ENCODE measurements at places on chromosomes 1 and 21.

DNA sequence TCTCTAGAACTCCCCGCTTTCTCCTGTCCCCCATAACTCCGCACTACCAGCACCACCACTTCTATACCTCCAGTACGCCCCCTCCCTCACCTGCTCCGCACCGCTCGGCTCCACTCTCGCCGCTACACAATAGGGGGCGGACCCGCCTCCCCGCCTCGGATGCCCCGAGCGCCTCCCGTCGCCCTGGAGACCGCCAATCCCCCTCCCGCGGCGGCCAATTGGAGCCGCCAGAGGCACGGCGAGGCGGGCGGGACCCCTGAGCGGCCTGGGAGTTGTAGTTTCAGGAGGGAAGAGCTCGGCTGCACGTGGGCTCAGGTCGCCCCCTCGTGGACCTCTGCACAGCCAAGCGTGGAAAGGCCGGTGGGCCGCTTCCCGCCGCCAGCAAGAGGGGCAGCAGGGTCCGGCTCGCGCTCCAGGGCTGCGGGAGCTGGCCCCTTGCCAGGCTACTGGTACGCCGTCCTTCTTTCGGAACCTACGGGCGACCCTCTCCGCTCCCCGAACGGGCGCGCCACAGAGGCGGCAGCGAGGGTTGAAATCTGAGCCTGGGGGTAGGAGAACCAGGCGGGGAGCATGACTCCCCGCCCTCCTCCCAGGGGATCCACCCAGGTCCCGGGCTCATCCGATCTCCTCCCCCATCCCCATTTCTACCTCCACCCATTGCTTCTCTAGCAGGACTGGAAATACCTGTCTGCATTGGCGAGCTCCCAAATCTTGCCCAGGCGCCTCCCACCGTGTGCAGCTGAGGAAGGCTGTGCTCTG is at the start of gene IGSF9:
Gene IGSF9, minus strand, starts transcription at position 131 of the 759 bp plus-strand sequence. CDS start 2,159 bp downstream, outside the sequence.
- DNase-seq = peak; percentile 95

- no peak for DNase-seq
Measured at GRCh38 chr1:101566883-101567538, 330.2 kb downstream of the S1PR1 start.

GRCh38 chr1:89179343-89179742 is 3.5 kb upstream of the GBP7 start:
- no peak for DNase-seq

DNA sequence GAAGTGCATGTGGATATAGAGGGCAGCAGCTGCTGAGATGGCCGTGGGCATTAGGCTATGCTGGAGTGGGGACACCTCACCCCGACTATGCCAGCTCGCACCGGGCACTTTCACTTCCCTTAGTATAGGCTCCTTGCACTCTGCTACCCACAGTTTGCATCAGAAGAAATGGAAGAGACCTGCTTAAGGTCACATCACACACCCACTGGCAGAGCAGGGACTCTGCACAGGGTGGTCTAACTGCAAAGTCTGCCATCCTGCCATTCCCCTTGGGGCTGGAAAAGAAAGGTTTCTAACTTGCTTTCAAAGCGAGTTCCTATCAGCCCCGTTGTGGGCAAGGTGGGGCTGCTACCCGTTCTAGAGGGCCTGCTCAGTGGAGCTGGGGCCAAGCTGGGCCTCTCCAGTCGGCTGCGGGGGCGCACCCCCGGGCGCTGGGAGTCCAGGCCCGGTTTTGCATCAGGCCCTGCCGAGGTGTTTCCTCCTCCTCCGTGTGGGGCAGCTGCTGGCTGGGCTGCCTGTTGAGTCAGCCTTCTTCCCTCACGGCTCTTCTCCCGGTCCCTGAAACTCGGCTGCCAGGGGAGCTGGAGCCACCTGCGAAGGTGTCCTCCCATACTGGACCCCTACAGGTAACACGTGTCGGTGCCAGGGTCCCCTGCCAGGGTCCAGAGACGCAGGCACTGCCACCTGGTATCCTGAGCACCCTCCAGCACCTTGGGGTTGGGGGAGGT is at the start of gene SYTL1:
Gene SYTL1, plus strand, starts transcription at position 498 of the 728 bp plus-strand sequence. CDS start 3,313 bp downstream, outside the sequence.
- peak; percentile 90 for DNase-seq

DNA sequence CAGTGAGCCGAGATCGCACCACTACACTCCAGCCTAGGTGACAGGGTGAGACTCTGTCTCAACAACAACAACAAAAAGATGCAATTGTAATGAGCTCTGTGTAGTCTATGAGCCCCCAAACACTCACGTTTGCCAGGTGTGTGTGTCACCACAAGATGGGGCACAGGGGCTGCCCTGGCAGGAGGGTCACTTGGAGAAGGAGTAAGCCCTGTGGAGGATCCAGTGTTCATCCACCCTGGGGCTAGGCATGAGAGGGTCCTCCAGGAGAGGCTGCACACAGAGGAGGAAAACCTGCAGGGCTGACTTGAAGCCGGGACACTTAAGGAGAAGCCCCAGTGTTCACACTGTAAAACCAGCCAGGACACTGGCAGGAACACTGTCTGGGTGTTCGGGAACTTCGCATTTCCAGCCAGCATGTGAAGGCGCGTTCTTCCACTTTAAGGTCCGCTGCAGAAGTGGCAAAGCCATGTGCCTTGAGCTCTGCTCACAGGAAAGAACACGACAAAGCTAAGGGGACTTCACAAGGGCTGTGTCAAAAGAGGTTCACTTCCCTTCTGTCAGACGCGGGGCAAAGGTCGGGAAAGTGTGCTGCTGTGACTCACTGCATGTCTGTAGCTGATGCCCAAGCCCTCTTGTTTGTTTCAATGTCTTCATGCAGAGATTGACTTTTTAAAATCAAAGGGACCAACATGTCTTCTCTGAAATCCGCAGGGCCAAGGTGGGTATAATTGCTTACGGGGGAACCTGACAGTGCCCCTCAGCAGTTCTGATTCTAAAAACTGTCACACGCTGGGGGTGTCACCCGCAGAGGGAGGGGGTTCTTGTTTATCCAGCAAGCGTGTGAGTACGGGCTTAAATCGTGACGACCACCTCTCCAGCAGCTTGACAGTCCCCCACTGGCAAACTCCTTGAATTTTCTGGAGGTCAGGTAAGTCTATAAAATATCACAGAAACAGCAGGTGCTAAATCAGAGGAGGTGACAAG is 102.8 kb downstream of the RIPK4 start:
- DNase-seq = no peak

DNA sequence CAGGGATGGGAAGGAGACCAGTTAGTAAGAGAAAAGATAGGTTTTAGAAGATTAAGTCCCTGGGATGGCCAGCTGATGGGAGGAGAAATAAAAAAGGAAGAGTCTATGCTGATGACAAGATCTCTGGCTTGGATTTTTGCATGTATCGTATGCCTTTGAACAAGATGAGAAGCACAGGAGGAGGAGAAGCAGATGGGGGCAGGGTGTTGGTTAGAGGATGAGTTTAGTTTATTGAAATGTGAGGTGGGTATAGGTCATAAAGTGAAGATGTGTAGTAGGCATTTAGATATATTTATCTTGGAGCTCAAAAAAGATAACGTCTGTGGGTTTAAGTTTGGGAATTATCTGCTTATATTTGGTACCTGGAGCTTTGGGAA is 1.4 kb downstream of the TIPRL start:
- peak; percentile 39 for DNase-seq

GRCh38 chr1:207397525-207397926 is 56.6 kb upstream of the CR2 start:
- no peak for DNase-seq

DNA sequence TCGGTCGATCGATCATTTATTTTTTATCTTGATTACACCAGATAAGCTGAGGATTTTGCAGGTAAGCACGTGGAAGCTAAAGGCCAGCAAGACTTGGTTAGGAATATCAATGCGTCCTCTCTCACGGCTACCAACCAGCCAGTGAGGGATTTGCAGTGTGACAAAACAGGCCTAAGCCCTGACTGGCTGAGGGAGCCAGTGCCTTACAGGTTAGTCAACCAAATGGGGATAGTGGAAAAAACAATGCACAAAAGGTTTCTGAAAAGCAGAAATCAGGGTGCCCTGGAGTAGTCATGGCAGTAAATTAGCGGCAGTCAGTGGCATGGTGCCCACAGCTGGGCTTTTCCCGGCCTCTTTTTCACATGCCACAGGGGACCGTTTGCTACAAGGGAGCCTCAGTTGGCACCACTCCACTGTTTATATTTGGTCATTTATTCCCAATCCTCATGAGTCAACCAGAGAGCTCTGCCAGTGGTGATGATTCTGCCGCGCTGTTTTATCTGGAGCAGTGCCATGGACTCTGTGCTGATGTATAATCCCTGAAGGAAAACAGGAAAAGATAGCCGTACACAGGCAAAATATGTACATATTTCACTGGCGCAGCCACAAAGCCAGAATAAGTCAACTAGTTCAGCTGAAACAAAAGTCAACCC is 167.6 kb downstream of the RHOU start:
- no peak for DNase-seq

GRCh38 chr1:33905241-33905640 is 41.4 kb downstream of the HMGB4 start:
- DNase-seq = no peak

DNA sequence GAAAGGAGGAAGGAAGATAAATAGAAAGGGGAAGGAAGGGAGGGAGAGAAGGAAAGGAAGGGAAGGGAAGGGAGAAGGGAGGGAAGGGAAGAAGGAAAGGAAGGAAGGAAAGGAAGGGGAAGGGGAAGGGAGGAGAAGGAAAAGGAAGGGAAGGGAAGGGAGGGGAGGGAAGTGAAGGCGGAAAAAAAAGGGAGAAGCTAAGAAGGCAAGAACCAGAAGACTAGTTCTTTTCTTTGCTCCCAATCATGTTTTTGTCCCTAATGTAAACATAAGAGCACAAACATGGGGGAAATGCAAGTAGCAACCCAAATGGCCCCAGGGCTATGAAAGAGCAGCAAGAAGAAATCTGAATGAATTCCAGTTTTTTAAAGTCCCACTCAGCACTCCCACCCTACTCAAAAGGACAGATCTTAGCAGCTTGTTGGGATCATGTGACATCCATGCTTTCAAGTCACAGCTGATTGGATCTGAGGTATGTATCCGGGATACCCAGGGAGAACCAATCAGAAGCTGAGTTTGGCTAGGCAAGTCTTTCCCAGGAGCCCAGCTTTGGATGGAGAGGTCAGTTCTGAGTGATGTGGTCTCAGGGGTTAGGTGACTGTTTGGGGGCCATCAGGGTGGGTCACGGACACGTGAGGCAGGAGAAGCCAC is 24.2 kb upstream of the FHAD1 start:
- no peak for DNase-seq

GRCh38 chr1:186308264-186309060 is 66.6 kb downstream of the TPR start:
- no peak for DNase-seq

DNA sequence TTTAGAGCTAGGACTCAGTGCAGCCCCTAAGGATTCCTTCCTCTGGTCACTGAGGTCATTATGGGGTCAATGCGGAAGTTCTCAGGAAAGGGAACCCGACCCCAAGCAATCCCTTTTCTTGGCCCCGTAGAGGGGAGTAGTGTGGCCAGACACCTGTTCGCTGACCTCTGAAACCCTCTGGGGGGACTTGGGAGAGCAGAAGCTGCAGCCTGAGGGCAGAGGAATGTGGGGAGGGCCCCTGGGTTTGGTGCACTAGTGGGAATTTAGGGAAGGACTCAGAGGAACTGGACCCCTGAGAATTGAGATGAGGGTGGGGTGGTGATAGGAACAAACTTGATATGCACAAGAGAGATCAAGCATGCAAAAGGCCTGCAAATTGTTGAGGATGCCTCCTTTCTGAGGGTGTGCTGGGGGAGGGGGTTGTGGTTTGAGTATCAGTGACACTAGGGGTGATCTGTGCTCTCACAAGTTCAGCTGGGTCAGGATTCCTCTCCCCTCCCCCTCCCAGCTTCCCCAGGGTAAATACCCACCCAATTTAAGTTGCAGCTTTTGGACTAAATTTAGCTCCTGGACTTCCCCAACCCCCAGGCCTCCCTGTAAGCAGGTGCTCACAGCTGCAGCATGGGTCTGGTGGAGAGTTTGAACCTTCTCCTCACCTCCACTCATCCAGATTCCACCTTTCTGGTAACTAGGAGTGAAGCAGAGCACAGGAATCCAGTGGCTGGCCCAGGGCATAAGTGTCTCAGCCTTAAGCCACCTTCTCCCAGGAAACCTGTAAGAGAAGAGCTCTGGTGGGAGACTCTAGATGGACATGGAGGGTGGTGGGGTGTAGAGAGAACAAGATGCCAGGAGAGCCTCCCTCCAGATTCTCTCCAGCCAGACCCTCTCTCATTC is 13.5 kb downstream of the ADAMTSL4 start:
- peak; percentile 70 for DNase-seq

DNA sequence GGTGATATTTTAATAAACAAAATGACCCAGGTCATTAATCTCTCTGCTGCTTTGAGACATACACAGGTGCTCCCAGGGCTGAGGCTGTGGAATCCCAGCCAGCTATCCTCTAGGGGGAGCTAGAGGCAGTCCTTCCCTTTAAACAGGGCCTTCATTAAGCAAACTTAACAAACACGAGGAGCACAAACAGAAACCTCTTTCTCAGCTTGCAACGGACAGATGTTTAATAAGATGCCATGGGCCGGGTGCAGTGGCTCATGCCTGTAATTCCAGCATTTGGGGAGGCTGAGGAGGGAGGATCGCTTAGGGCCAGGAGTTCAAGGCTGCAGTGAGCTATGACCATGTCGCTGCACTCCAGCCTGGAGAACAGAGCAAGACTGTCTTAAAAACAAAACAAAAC is 106.7 kb downstream of the HIVEP3 start:
- peak; percentile 79 for DNase-seq

GRCh38 chr1:39158327-39159086 is 46.0 kb upstream of the MACF1 start:
- DNase-seq = no peak

GRCh38 chr1:171446386-171446785 is 38.9 kb upstream of the PRRC2C start:
- DNase-seq = no peak
